ENCODE measurements at places on chromosomes 5 and 9. TPM values are rescaled to one million over a fixed set of nuclear protein-coding genes. Genes with fewer than 3 reads are reported as not detected.

PCDHGC4 gene
- 0.10 TPM for total RNA-seq

PCDHGA12 gene
- total RNA-seq, result 0.14 TPM

DNA sequence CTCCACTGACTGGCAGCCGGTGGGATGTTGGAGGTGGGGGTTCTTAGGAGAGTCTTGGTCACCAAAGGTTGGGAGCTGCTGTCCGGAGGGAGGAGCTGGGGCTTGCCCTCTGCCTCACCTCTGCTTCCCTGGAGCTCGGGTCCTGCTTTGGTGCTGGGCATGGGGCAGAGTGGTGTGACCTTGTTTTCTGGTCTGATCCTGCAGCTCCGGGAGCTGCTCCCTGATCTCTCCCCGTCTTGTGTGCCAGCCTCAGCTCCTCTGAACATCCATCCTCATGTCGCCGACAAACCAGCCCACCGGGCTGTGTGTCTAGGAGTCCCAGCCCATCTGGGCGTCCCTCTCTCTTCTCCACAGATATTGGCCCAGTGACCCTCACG, 18.7 kb downstream of the HMCN2 start:
- no peak for DNase-seq

- no peak for DNase-seq
These were observed 1.5 kb upstream of the TBC1D9B start for GRCh38 chr5:179909224-179909623.

DNA sequence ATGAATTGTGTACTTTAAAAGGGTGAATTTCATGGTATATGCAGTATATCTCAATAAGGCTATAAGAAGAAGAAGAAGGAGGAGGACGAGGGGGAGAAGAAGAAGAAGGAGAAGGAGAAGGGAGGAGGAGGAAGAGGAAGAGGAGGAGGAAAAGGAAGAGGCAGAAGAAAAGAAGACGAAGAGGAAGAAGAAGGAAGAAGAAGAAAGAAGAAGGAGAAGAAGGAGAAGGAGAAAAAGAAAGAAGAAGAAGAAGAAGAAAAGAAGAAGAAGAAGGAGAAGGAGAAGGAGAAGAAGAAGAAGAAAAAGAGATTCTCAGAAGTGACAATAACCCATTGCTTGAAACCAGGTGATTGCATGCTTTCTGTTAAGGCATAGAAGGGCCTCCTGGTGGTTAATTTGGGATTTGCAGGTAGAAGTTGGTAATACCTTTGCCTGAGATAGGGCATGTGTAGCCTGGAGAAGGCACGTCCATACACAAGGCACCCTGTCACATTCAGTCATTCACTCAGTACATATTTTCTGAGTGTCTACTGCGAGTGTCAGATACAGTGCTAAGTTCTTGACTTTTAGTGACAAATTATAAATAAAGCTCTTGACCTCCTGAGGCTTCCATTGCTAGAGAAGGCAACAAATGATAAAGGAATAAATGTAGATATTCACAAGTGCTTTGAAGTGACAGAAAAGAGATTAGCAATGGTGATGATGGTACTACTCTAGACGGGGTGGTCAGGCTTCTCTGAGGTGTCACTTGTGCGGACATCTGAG, 231.3 kb downstream of the NPR3 start:
- DNase-seq, result peak; percentile 27

TAF11L11 gene
- total RNA-seq, result not detected

All from H4 (cell line).